ENCODE measurements at places on chromosomes 12 and 14. TPM values are rescaled to one million over a fixed set of nuclear protein-coding genes. Genes with fewer than 3 reads are reported as not detected.

GRCh38 chr12:46659032-46659650, 166.7 kb downstream of the SLC38A4 start:
- no peak for DNase-seq

Gene CLBA1
- total RNA-seq = 17.1 TPM

DNA sequence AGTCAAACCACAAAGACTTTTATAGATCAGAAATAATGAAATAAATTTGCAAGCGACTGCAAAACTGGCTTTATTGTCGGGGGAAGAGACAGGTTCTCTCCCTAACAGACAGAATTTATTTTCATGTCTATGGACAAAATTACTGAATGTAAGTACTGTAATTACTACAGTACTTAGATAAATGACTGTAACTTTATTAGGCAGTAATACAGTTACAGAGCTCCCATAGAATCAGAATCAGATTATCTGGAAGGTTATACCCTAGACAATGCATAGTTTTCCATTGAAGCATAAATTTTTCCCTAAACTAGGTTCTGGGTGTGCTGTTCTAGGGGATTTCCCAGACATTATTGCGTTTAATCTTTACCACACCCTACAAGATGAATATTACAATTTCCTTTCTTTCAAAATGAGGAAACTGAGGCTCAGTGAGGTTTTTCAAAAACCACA, 114.2 kb downstream of the C12orf75 start:
- no peak for DNase-seq

DNA sequence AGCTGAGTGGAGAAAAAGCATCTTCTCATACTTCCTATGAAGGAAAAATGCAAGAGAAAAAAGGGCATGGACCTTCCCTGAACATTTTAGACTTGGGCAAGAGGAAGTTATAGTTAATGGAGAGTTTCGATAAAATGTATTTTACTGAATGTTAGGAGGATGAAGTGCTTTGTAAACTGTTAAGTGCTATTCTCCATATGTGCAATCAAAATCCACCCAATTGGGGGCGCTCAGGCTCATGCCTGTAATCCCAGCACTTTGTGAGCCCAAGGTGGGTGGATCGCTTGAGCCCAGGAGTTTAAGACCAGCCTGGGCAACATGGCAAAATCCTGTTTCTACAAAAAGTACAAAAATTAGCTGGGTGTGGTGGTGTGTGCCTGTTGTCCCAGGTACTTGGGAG, 1.9 kb upstream of the CNPY2 start:
- DNase-seq = no peak

Gene CLEC4A
- total RNA-seq = 0.50 TPM

Gene OVCH1
- not detected for total RNA-seq

Gene LTBP2
- total RNA-seq = 81.5 TPM
